ENCODE measurements at places on chromosomes 7 and 10.

DNA sequence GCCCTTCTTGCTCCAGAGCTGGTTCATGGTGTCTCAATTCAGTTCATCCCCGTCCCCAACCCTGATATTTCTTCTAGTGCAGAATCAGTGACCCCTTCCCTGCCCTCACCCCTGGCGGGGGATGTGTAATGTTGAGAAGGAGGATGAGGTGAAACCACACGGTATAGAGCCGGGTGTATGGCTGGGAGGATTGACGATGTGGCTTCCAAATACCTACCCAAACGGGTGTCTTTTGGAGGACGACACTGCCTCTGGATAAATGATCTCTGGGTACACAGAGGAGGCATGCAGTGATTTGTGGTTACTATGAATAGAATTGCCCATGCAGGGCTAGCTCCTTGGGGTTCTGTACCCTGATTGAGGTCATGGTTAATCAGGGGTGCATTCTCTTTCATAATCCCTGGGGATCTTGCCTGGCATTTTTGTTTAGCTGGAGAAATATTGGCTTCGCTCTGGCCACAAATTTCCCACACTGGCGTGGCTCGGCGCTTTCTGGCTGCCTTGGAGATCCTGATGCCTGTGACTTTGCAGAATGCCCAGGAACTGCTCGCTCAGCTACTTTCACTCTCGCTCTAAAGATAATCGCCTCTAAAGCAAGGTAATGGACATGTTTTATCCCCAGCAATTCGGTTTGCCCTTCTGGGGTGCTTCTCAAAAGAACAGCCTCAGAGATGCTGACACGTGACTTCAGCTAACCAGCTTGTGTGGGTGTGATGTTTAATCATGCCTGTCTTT is 89.2 kb downstream of the RBM20 start:
- DNase-seq = no peak

GRCh38 chr10:19775296-19775695 is 40.9 kb upstream of the PLXDC2 start:
- no peak for DNase-seq

DNA sequence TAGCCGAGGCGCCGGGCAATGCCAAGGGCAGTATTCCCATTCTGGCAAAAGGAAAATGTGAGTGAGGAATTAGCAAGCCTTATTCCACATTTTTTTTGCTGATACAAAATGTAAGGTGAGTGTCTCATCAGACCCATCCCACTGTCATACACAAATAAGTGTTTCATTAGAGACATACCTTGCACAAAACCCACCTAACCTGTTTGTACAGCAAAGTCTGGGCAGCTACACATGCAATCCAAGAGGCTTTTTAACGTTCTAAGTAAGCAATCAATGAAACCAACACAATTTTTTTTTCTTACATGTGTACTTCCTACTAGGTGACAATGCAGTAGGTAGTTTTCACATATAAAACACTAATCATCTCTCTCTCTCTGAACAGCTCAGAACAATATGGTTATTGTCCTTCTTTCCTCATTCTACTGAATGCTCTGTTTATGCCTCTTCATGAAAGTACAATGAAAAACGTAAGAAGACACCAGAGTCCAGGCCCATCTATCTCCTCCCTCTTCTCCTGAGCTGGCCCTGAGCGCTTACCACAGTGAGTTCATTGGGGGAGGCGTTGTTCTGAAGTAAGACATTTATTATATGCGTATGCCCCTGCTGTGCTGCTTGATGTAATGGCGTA is 217.2 kb downstream of the ANK3 start:
- DNase-seq = no peak

DNA sequence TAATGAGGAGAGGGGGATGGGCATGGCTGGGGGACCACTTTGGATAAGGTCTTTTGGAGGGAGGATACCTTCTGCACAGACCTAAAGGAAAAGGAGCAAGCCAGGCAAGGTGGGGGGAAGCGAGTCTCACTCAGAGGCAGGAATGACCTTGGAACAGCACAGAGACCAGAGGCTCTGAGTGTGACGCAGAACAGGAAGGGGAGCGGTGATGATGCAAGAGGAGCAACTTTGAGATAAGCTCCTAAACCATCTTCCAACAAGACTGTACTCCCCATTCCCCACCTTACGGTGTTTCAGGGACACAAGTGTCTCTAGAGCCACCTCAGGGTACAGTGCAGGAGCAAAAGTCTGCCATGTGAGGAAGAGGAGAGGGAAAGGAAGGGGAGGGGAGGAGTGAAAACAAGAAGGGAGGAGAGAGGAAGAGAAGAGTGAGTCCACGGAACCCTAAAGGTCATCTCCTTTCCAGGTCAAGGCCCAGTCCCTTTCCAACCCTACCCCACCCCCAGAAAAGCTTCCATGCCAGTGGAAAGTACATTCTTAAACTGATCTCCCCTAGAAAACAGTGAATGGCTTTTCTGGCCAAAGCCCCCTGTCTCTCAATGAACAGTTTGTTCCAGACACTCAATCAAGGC is 54.1 kb downstream of the JAZF1 start:
- DNase-seq = no peak

- no peak for DNase-seq
Measured at GRCh38 chr10:33653584-33654367, 319.3 kb upstream of the NRP1 start.

- DNase-seq = no peak
Measured at GRCh38 chr10:121054874-121055273, 203.7 kb downstream of the WDR11 start.

All from T-helper 9 cell (primary cell).